SIG-M5 (cell line): ENCODE measurements at places on chromosomes 4 and X.

DNA sequence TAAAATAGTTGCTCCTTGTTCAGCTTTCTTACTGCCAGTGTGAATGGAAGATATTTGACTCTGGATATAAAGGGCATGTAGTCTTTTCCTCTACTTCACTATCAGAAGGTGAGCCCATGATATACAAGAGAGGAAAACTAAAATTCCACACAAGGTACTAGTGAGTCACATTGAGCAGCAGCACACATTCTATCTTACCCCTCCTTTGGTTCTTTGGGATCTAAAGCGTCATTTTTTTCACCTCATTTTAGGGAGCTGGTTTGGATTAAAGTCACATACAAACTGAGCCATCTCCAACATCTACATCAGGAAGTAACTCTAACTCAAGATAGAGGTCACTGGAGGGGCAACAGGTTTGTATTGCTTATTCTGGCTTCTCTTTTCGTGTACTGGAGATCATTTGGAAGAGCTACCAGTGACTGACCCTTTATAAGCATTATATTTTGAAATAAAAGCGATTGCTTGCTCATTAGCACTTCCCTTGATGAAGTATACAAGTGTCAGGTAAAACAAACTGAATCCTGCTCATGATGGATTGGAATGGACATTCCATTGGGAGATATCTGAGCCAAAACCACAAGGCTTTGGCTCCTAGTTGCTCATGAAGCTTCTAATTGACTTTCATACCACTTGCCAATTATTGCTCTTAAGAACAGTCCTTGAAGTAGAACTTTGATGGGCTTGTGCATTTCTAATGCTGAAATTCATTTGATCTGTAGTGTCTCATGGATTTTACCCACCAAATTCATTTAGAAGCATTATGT is 124.1 kb downstream of the SPCS3 start:
- no peak for DNase-seq

DNA sequence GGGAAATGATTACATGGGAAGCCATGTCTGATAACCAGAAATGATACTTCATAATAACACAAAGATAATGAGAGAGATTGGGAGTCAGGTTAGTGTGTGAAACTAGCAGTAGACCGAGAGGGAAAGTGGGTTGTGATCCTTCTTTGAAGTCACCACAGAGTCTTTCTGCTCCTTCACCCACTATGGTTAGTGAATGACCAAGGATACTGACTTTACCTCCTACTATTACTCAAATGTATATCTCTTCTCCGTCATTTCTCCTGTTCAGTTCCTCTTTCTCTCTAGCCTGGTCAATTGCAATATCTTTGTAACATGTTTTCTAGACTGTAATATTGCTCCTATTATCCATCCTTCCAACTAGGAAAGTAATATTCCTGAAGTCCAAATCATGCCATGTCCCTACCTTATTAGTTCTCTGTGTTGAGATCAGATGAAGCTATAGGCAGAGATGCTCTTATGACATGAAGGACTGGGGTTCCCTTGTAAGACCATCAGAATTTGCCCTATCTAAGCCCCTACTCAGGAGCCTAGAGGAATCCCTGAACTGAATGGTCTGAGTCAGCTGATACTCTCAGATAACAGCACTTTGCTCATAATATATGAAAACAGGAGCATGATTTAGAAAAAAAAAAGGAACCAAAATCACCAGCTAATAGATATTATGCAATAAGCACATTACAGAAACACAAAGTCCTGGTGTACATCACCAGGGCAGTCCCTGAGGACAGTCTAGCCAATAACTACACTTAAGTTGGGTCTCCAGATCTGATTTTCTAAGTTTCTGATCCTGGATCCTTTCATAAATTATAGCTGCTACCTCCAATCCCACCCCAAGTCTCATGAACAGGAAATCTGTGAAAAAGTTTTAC is 81.2 kb downstream of the SHROOM3 start:
- no peak for DNase-seq

- DNase-seq = no peak
Observed at GRCh38 chr4:107094976-107095375, 58.9 kb upstream of the DKK2 start.

GRCh38 chr4:6752486-6752829 is 30.1 kb upstream of the KIAA0232 start:
- DNase-seq = no peak

DNA sequence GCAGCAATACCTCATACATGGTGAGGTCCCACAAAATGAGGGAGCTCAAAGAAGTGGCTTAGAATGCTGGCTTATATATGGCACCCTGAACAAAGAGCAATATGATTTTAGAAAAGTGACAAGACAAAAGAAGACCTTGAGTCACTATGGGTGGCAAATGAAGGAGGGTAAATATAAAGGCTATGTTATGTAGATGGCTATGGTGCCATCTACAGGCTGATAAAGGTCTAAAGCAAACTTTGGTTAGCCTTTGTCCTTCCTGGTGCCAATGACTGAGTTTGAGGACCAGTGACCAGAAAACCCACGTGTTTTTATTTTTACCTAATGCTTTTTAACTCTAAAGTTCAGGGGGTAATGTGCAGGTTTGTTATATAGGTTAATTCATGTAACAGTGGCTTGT is 151.8 kb downstream of the CCNG2 start:
- DNase-seq = peak; percentile 25

GRCh38 chr4:79403356-79403755 is 4.7 kb downstream of the GK2 start:
- no peak for DNase-seq

DNA sequence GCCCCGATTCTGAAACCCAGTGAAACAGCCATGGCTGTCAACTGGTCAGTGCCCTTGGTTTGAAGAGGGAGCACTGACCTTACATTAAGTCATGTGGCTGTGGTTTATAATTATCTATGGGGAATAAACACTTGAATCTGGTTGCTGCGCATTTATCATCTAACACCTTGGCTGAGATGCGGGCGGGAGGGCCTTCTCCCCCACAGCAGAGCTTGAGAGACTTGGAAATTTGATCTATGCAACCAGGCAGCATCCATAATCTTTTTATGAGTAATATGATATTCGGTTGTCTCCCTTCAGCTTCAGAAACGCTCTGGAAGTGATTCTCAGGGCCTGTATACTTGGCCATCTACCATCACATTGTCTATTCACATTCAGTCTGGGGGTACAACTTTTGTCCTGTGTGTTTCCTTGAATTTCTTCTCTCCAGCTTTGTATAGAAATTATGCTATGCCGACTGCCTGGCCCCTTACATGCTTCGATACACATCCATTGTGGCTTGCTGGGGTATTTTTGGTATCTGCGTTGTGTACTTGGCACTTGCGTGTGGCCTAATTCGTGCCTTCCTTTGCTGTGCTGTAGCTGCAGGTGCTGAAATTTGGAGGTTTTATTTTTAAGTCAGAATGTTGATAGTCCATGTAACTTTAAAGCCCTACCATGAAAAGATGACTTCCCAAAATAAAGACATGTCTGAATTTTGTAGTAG is 321.6 kb downstream of the ARHGAP10 start:
- DNase-seq = no peak

- no peak for DNase-seq
Observed at GRCh38 chrX:115573185-115573584, 12.2 kb downstream of the PLS3 start.

DNA sequence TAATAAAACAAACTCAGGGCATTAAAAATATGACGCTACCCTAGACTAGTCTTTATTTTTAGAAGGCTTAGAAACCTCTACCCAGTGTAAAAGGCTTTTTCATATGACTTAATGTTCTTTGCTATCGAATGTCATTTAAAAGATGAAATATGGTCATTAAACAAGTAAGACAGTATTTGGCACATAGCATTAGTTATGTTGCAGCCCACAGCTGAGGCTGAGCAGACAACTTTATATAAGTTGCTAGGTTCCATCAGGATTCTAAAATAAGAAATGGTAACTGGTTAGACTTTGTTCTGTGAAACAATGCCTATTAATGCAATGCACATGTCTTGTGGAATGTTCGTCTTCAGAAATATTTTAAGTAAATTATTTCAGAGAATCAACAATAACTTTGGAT is 10.4 kb upstream of the PRSS12 start:
- DNase-seq = no peak

GRCh38 chr4:159104694-159105414 is 2.0 kb downstream of the RAPGEF2 start:
- DNase-seq = no peak

DNA sequence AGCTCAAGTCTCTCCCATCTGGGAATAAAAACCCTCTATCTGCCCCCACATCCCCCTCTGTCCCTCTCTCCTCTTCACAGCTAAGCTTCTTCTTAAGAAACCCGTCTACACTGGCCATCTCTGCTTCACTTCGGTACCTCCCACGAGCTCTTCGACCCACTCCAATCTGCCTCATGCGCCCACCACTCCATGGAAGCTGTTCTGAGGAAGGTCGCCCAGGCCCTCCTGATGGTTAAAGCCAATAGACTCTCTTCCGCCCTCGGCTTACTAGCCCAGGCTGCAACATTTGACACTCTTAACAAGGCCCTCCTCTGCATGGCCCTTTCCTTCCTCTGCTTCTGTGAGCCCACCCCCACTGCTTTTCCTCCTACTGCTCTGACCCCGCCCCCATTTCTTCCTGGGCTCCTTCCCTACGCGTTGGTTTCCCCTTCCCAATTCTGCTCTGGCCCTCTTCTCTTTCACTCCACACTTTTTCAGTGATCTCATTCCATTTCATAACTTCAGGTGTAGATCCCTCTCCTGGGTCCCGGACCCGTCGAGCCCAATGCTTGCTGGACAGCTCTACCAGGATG is 11.8 kb downstream of the IQSEC2 start:
- no peak for DNase-seq

DNA sequence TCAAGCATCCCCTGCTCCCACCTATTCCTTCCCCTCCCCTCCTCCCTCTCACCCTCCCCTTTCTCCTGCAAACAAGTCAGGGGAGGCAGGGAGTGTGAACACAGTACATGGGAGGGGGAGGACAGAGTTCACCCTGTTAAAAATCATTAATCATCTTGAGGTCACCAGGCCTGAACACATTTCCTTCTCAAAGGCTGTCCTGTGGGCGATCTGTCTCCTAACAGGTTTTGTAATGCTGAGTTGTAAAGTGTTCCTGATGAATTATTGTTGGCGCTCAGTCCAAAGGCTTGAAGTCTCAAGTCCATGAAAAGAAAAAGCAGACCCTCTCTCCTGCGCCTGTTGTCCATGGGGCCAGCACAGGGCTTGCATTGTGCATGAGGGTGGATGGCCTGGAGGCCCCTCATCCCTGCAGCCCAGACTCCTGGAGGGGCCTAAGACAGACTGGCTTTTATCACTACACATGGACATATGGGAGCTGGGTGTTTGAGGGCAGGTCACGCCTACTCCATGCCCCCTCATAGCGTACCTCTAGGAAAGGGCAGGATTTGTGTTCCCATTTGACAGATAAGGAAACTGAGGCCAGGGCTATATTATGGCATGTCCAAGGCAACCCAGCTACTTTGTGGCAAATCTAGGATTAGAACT is 189.1 kb downstream of the RAB28 start:
- no peak for DNase-seq

DNA sequence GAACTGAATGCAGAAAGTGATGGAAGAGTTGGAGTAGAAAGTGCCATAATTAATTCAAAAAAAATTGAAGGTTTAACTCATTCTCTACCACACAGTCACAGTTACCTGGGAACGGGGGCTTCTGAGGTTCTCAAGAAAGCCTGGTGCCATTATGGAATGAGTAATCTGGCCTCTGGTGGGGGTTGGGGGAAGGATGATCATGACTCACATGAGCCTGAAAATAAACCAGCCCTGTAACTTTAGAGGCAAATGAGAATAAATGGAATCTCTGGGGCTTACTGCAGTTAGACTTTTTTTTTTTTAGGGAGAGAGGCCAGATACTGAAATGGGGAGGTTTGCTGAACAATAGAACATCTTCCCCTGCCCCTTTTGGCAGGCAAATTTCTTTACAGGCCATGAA is 55.3 kb downstream of the SOD3 start:
- DNase-seq = no peak

DNA sequence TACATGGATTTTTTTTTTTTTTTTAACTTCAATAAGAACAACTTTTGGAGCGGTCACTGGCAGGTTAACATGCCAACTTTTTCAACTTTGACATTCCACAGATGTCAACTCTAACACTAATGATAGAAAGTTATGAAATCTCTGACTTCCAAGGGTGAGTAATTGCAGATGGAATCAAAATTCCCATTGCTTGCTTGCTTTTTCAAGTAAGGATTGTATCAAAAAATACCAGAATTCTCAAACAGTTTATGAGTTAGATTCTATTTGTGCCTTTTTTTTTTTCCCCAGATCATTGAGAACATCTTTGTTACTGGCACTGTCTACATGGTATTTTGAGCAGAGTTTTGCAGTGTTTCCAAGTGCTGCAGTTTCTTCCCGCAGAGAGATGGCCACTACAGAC is 50.3 kb upstream of the OTUD4 start:
- no peak for DNase-seq
